ENCODE measurements at places on chromosomes 5 and 9.

DNA sequence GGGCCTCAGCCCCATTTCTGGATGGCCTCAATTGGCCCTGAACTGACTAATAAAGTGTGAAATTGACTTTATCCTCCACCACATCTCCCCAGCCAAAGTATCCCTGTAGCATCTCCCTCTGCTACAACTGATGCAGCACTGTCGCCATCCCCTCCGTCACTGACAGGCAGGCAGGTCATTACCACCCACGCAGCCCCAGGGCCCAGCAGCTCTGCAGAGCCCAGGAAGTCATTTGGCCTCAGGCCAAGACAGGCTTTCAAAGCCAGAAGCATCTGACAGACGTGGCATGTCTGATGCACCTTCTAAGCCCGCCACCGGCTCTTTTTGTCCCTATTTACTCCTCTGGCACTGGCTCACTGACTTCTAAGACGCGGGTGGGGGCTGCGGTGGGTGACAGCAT, 65.3 kb downstream of the ARHGEF37 start:
- DNase-seq = peak; percentile 15

DNA sequence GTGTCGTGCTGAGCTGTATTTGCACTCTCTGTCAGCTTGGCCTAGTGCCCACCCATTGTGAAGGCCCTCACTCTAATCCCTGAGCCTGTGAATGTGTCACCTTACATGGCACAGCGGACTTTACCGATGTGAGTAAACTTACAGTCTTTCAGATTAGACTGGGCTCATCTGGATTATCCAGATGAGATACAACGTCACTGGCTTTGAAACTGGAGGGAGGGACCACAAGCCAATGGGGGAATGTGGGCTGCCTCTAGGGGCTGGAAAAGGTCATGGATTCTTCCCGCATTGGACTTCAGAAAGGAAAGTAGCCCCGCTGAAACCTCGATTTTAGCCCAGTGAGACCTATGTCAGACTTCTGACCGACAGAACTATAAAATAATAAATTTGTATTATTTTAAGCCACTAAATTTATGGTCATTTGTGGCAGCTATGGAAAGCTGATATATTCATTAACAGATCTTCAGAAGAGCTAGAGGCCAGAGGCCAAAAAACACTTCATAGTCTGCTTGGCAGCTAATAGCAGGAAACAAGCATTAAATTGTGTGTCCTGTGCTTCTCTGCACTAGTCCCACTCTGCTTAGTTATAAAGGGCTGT, 139.0 kb upstream of the GAS1 start:
- no peak for DNase-seq

- no peak for DNase-seq
Observed at GRCh38 chr5:180090769-180091546, 19.4 kb upstream of the RNF130 start.

GRCh38 chr9:123027517-123027916, 6.0 kb upstream of the GPR21 start:
- no peak for DNase-seq

GRCh38 chr9:98330831-98331230, 75.4 kb upstream of the TBC1D2 start:
- no peak for DNase-seq

Measured in CD8-positive, alpha-beta T cell (primary cell).